Activated gamma-delta T cell treated with Interleukin-2 at 50 U/mL for 16 hours (primary cell): ENCODE measurements at places on chromosomes 11 and 22.

GRCh38 chr11:39570526-39570925, 1888.9 kb downstream of the LRRC4C start:
- no peak for DNase-seq

DNA sequence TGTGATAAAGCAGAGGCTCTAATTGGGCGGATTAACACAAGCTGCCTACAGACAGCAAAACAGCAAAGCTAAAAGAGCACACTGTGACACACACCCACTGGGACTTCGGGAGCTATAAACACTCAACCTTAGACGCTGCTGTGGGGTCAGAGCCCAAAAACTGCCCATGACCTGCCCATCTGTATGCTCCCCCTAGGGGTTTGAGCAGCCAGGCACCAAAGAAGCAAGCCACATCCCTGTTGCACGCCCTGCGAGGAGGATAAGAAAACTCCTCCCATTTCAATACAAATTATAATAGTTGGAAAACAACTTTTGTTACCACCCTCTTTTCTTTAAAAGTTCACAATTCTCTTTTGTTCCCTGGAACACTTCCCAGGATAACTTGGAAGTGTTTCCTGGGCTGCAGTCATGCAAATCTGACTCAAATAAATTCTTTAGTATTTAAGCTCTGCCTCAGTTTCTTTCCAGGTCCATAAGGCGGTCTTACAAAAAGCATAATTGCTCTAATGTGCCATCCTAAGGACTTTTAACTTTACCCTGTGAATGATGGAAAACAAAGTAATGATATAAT, 86.4 kb downstream of the DLG2 start:
- no peak for DNase-seq

DNA sequence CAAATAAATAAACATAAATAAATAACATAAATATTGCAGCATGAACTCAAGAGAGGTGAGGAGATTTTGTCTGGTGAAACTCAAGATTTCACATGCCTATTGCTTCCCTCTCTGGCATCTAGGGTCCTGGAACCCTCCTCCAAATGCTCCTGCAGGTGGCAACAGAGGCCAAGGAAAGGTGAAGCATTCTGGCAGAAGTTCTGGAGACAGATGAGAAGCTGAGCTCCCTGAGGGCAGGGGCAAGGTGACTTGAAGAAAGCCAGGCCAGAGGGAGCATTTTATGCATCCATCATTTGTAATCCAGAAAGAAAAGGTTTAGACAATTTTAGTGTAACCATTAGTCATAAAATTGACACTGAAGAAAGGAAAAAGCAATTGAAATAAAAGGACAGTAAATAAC, 64.9 kb downstream of the ENDOD1 start:
- DNase-seq: peak; percentile 57

GRCh38 chr11:119999220-119999619, 138.7 kb downstream of the TRIM29 start:
- DNase-seq: no peak

DNA sequence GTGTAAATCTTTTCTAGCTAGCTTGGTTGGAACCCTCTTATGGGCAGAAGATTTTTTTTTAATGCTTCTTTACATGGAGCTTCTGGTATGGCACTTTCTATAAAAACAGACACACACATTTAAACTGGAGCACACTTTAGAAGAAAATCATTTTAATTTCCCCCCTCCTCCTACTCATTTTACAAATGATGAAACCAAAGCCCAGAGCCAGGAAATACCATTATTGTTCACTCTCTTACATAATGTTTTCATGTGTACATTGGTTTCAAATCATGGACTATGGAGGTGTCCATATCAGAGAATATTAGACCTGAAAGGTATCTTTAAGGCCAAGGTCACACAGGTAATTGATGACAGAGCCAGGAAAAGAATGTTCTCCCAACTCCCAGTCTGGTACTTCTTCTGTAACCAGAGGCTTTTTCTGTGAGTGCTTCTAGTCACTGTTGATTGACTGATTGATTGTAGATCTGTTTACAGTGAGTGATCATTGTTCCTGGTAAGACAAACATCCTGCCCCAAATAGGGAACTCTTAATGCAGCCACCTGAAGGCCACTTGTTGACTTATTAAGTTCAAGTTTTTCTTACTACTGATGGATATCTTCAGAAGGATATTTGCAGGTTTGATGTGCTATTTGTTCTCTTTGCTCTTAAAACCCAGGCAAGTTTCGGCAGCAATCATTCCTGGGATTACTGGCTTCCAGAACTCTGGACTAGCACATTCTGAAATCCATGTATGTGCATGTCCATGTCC, 26.8 kb upstream of the ME3 start:
- no peak for DNase-seq

GRCh38 chr11:3972431-3972830, 117.0 kb downstream of the STIM1 start:
- no peak for DNase-seq

DNA sequence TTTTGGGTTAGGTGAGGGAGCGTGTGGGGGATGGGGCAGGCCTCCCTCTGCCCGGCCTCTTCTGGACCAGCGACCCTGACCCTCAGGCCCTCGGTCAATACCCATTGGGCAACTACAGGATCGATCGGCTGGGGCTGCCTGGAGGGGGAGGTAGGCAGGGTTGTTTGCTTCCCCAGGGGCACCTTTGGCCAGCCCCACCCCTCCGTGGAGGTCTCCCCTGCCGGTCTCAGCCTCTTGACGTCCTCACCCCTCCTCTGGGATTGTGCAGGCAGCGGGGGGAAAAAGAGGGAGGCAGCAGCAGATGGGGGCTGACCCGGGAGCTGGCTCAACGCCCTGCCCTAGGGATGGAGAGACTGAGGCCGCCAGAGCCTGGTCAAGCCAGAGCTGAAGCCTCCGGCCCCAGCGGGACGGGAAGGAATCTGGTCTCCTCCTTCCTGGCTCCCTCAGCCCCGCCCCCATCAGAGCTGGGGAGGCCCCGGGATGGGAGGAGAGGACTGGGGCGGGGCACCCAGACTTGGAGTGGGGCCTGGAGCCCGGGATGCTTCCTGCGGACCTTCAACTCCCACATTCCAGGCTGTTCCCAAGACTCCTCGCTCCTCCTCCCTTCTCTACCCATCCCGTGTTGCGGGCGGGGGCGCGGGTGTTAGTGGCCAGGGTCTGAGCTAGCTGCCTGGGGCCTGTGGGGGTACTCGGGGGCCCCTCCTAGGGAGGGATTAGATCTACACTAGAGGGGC, 14.4 kb upstream of the CDC42EP1 start:
- no peak for DNase-seq

DNA sequence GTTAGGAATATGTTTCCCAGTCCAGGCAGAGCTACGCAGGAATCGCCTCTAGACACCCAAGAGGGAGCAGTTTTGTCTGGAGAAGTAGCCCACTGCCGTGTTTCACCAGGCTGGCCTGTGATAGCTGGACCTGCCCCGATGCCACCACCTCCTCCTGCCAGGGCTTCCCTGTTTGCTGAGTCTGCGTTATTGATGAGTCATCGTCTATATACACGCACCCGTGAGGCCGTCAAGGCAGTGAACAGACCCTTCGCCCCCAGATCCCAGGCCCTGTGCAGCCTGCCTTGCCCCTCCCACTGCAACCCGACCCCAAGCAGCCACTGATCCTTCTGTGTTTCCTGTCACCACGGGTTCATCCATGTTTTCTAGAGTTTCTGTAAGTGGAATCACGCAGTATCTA, 141.9 kb downstream of the IGLL1 start:
- no peak for DNase-seq

- no peak for DNase-seq
Measured at GRCh38 chr11:75768909-75769771, 562 bp downstream of the DGAT2 start.

- DNase-seq: no peak
Measured at GRCh38 chr11:57742087-57742452, 779 bp downstream of the SELENOH start.

DNA sequence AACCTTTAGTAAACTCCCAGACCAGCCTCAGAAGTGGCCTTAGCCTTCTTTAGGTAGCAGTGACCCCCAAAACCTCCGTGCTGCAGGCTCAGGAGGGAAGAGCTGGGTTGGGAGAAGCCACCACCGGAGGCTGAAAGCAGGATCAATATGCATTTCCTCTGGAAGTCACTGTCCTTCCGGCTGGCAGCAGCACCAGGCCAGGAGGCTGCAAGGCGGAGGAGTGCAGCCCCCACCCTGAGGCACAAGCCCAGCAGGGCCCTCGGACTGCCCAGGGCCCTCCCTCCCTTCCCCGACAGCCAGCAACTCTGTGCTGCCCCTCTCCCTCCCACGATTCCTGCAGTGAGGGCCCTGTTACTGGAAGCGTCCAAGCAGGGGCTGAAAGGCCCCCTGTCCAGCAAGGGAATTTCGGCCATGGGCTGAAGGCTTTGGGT, 3.2 kb upstream of the NRXN2 start:
- DNase-seq: no peak
